HS-27A (cell line): ENCODE measurements at places on chromosomes 5 and 9.
A peak's percentile ranks its signal among the peaks of the same experiment; 100 is the strongest.

DNA sequence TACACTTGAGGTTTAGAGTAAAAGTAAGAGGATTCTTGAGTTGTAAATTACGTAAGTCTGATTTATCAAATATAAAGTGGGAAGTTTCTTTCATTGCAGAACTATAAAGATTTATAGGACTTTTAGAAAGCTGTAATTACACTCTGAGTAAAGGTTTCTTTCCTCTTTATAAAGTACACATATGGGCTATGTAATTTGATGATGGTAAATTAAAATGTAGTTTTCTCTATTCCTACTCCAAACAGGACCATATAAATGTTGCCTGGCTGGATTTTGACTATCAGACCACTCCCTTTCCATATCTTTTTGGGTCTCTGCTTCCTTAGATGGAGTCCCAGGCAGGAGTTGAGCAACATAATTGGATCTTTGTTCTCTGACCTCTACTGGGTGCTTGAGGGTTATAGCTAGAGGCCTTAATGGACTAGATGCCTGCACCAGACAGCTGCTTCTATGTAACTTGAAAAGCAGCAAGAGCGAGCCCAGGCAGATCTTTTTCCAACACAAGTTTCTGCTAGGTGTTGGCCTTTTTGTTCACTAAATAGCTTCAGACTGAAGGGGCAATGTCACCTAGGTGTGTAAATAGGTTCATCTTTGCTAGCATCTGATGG is 11.4 kb upstream of the TEX48 start:
- DNase-seq: no peak

- DNase-seq: no peak
Measured at GRCh38 chr9:111163716-111164389, 125.6 kb upstream of the LPAR1 start.

GRCh38 chr9:89786655-89787054 is 181.8 kb downstream of the GADD45G start:
- no peak for DNase-seq

DNA sequence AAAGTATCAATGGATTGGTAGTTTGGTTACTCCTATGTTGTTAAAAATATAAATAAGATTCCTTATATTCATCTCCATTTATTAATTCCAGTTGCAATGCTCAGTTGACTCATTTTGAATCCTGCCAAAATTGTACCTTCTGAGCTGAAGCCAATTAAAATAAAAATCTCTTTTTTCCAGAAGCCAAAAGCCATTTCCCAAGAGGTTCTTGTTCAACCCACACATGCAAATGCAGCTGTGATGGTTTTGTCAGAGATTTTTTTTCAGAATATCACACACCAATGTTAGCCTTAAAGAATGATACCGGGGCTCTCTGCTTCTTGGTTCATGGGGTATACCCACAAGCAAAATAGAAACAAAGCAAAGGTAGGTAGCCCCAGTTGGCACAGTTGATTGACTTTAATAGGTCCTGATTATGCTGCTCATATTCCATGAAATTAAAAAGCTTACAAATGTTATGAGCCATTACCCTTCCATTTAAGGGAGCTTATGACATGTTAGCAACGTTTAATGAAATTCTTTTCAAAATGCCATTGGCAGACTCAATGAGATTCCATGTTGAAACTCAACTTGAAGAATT is 208.0 kb downstream of the SGCD start:
- no peak for DNase-seq

DNA sequence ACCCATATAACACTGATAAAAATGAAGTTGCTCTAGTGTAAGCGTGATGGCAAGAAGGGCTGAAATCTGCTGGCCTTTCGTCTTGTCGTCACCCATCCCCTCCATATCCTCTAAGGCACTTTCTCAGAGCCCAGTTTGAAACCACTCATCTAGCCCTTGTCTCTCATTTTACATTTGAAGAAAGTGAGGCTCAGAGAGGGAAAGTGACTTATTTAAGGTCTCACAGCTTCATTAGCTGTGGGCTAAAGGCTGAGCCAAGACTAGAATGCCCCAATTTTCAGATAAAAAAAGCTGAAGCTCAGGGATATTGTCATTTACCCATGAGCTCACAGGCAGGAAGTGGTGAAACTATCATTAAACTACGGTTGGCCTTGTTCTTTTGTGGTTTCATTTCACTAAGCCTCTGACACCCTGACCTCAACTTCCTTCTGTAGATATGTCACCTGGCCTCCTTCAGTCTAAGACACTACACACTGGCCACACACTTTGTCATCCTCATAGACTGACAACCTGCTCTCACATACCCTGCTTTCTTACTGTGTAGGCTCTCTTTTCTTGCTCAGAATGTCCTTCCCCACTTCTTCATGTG is 176.7 kb upstream of the DMAC1 start:
- no peak for DNase-seq

- DNase-seq: no peak
Measured at GRCh38 chr9:32839013-32839885, 55.9 kb downstream of the TMEM215 start.

DNA sequence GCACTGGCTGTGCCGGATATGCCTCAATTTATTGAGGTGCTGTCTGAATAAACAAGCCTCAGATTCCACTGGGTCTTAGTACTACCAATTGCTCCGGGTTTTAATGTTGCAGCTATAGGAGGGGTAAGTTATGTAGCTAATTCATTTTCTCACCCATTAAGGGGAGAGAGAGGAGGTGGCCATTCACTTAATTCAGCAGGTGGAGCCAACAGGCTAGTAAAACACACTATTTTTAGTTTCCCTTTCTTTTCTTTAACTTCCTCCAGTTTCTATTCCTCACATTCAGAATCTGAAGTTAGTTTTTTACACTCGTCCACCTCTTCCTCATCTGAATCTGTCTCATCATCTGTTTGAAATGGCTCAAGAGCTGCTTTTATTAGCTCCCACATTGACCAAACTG is 105.6 kb upstream of the CDH10 start:
- no peak for DNase-seq

DNA sequence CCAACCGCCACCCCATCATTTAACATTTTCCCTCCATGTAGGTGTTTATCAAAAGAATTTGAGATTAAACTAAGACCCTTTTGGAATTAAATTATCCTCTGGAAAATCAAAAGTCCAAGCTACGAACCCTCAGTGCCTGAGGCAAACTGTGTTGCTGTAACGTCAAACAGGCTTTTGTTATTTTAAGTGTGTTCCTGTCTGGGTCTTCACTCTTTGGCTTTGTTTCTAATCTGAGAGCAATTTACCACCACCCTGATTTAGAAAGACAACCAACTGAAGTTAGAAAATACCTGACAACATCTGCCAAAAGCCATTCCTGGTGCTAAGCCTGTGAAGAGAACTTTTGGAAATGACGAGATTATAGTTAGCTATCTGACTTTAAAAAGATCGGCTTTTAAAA is 199.9 kb downstream of the DIRAS2 start:
- DNase-seq: no peak

DNA sequence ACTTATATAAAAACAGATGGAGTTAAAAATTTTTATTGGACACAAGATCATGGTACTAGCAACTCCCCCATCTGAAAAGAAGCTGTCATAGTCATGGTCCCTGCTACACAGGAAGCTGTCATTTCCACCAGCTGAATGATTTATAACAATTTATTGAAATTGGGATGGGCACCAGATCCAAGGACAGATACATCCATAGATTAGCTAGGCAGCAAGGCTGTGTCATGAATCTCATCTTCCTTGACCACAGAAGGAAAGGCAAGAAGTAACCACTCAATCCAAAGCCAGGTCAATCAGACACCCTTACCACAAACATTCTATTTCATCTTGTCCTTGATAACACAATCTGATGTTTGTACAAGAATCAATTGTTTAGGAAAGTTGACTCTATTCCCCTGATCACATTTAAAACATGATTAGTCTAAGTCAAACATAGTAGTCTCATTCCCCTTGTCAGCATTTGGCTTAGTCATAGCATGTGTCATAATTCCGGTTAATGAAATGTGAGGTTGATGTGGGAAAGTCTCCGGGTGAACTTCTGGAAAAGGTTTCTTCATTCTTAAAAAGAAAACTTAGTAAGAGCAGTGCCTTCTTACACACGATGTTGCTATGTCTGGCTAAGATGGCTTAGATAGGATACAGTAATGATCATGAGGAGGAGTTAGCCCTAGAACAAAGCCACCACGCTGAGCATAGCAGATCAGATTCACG is 462.6 kb upstream of the PAPPA start:
- DNase-seq: peak; percentile 90

DNA sequence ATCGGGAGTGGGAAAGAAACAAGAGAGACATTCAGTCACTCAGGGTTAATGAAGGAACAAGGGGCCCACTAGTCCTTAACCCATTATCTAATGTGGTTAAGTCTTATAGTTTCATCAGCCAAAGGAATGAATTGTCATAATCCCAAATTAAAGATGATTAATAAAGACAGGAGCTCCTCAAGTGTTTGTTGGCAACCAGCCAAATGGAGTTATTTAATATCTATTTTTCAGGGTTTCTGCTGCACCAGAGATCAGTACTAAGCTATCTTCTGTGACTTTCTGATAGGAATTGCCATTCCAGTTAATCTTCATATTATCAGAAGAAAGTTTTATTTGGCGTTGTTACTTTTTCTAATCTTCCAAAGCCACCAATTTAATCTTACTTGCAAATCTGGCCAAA is 34.0 kb upstream of the FCHO2 start:
- DNase-seq: no peak

- DNase-seq: no peak
Measured at GRCh38 chr9:138112090-138112748, 234.6 kb downstream of the CACNA1B start.

DNA sequence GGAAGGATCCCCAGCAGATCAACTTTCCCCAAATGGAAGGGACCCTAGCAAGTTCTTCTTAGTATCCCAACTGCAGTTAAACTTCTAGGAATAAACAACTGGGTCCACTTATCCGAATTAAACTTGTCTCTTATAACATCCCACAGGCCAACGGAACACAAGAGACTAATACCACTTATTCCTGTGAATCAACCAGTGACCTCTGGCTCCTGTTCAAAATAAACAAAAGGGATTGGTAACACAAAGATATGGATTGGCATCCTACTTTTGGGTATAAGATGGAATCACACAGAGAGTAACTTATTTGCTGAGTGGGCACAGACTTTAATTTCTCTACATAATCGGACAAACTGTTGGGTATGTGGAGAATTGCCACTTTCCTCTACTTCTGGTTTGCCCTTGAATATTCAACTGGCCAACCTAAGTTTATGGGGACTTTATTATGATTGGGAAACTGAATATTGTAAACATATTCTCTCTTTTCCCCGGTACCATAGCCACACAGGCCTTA is 12.4 kb upstream of the PAIP1 start:
- DNase-seq: no peak

DNA sequence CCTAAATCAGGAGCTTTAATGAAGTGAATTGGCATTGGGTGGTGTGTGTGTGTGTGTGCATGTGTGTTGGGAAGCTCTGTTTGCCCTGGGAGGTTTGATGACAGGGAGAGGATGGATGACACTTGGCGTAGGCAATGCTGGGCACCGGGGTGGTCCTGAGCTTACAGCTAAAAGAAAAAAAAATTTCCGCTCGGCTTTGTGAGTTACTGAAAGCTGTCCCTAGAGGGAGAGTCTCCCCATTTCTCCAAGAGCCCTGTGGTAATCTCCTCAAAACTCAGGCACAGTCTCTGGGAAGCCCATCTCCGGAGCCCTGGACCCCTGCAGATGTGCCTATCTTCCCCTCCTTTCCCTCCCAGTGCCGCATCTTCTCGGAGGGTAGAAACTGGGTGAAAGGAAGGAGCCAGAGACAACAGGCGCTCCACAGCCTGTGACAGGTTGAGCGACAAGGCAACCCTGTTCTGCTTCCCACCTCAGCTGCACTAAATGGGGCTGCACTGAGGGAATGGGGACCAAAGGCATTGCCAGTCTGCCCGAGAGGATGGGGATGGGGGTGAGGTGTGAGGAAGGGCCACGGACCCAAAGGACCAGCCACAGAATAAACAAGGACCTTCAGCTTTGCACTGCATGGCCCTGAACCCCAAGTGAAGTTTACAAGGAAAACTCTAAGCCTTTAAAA is 35.8 kb upstream of the TIFAB start:
- no peak for DNase-seq

GRCh38 chr9:110432253-110432652 is 94.6 kb upstream of the TXNDC8 start:
- DNase-seq: no peak

DNA sequence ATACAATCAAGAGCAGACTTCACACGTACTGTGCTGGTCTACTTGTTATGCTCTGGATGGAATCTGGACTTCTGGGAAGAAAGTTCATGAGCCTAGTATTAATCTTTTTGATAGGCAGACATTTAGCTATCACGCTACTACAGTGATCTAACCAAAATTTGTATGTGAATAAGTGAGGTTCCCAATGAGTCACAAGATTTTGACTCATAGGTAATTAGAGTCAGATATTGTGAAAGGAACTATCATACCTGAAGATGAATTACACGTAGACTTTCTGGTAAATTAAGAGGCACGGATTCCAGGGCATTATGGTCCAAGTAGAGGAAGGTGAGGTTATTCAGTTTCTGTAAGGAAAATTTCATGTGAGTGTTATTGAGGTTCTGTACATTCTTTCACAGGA is 18.4 kb downstream of the OGN start:
- DNase-seq: no peak

GRCh38 chr9:87613265-87614111 is 112.4 kb upstream of the CTSL start:
- DNase-seq: no peak

GRCh38 chr5:78964889-78965288 is 20.2 kb downstream of the ARSB start:
- no peak for DNase-seq

- DNase-seq: no peak
Measured at GRCh38 chr5:170963521-170963920, 101.7 kb downstream of the RANBP17 start.

GRCh38 chr5:31993165-31993961 is 180.8 kb downstream of the GOLPH3 start:
- DNase-seq: peak; percentile 73

GRCh38 chr9:129489838-129490582 is 130.9 kb downstream of the C9orf50 start:
- DNase-seq: no peak

DNA sequence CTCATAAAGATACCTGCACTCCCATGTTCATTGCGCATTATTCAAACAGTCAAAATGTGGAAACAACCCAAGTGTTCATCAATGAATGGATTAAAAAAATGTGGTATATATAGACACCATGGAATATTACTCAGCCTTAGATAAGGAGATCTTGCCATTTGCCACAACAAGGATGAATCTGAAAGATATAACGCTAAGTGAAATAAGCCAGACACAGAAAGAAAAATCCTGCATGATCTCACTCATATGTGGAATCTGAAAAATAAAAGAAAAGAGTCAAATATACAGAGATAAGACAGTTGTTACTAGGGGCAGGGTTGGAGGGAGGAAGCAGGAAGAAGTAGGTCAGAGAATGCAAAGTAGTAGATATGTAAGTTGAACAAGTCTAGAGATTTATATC is 17.6 kb upstream of the SLIT3 start:
- no peak for DNase-seq

DNA sequence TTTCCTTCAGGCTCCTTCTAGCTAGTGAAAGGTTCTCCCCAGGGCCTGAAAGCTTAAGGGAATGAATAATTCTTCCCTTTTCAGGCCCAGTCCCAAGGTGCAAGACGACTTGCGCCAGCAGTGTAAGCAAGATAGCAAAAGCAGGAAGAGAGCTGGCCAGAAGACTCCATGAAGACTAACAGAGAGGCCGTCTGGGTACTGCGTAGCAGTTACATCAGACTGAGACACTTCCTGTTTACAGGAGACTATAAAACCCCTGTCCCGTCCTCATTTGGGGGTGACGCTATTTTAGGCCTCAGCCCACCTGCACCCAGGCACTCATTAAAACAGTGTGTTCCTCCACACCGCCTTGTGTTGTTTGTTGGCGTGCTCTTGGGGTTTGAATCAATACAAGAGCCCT is 90.7 kb upstream of the MOCS2 start:
- no peak for DNase-seq

- DNase-seq: no peak
Measured at GRCh38 chr9:78831726-78832125, 534.8 kb downstream of the PSAT1 start.
